ENCODE measurements at places on chromosomes 4 and X. TPM values are rescaled to one million over a fixed set of nuclear protein-coding genes. Genes with fewer than 3 reads are reported as not detected.

The SLC4A4 gene
- 9.8 TPM for total RNA-seq

The MAP9 gene
- total RNA-seq, result 15.2 TPM

The GYPA gene
- total RNA-seq, result 5.1 TPM

The NSUN7 gene
- 1.2 TPM for total RNA-seq

The F8A3 gene
- not detected for total RNA-seq

Data from sciatic nerve (tissue), 2 donors.